ENCODE measurements at places on chromosomes 6 and 20.

- DNase-seq, result peak; percentile 54
Measured at GRCh38 chr20:60036746-60037499, 78.7 kb downstream of the CDH26 start.

GRCh38 chr6:166541876-166542579, 44.5 kb downstream of the RAMACL start:
- DNase-seq, result no peak

DNA sequence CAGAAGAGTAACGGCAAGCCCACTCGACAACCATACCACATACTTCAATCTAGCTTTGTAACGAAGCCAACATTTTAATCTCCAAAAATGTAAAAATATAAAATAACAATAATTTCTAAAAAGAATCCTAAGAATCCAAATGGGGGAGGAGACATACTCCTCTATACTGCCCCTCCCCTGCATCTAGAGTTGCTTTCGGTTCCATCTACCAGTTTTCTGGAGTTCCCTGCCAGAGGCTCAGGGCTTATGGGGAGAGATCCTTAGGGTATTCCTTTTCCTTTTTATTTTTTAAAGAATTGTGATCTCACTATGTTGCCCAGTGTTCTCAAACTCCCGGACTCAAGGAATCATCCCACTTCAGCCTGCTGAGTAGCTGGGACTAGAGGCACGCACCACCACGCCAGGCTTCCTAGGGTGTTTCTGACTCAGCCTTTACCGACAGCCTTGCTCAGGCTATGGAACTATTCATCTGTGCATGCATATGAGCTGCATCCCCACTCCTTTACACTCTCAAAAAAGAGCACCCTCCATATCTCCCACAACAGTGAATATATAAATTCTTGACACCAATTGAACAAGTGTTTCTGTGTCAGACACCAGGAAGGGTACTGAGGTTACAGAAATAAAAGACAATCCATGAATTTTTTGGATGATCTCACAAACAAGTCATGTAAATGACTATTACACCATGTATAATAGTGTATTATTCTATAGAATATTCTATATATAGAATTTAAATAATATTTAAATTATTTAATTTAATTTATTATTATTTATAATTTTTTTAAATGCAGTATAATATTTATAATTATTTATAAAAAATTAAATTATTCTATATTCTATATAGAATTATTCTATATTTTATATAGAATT, 40.7 kb upstream of the UBR2 start:
- DNase-seq, result no peak

GRCh38 chr20:57893366-57893999, 183.7 kb upstream of the PMEPA1 start:
- peak; percentile 78 for DNase-seq

DNA sequence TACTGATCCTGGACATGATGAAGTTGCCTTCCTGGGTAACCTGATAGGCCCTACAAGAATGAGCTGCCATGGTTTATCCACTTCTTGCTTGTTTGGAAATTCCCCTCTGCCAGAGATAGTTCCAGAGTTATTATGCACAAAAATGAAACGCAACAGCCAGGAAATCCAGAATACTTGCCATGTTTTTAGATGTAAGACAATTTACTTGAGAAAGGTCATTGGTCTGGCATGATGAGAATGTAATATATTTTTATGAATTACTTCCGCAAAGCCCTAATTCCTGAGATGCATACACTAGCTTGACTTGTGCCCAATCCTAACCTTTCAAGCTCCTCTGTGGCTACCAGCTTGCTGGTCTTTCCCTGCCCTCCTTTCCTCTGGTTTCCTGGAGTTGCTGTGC, 27.9 kb upstream of the NT5E start:
- no peak for DNase-seq

GRCh38 chr6:26607434-26608230, 10.9 kb downstream of the ABT1 start:
- DNase-seq, result peak; percentile 79

- DNase-seq, result no peak
Measured at GRCh38 chr6:16555550-16555949, 205.7 kb downstream of the ATXN1 start.

GRCh38 chr20:61555566-61555965, 303.5 kb downstream of the CDH4 start:
- DNase-seq, result no peak

GRCh38 chr6:114195631-114196403, 147.0 kb downstream of the HS3ST5 start:
- no peak for DNase-seq

DNA sequence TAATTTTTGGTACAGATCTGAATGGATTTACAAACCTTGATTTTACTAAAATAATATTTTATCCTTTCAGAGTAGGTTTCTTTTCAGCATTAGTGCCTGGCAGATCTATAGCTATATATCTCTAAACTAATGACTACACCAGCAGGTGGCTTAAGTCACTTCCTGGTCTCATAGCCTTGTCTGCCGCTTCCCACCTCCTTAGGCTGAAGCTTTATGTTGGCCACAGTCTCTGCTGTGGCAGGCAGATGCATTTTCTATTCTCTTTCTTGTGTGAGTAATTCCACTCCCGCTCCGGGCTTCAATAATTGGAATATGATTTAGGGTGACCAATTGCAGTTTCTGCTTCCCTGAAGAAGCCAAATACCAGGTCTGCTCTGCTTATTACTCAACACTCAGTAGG, 226.8 kb upstream of the HS3ST5 start:
- no peak for DNase-seq

Measured in eye (tissue), 1 donor.